H7 (cell line): ENCODE measurements at places on chromosomes 12 and 14.

DNA sequence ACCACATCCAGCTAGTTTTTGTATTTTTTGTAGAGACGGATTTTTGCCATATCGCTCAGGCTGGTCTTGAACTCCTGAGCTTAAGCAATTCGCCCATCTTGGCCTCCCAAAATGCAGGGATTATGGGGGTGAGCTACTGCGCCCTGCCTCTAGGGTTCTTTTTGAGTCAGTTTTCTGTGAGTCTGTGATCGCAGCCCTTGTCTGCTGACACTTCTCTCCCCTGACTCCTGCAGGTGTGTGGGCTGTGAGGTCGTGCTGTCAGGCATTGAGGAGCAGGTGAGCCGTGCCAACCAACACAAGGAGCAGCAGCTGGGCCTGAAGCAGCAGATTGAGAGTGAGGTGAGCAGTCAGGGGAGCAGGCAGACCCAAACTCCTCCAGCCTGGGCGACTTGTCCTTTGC lies 6.3 kb downstream of the COPS7A start:
- no peak for DNase-seq

DNA sequence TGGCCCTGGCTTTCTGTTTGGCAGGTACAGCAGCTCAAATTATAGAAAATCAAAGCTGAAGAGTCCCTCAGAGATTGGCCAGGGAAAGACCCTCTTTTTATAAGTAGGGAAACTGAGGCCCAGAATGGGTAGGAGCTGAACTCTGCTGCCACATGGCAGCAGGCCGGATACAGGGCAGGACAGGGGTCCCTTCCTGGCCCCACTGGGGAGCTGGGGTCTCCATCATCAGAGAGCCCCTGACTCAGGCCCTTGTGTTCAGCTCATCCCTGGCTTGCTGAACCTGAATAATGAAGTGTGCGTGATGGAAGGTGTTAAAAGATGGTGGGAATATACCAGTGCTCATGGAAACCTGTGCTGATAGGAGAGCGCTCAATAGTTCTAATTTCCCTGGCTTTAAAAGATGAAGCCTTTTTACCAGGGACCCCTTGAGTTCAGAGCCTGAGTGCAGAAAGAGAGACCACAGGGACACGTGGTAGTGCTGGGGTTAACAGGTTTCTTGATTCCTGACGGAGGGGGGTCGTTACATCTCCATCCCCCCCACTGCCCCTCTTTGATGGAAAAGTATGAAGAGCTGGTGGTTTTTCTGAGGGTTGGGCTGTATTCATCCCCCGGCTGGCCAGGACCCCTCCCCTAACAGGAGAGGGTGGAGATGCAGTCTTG lies 4.4 kb downstream of the DLK1 start:
- DNase-seq: peak; percentile 59

DNA sequence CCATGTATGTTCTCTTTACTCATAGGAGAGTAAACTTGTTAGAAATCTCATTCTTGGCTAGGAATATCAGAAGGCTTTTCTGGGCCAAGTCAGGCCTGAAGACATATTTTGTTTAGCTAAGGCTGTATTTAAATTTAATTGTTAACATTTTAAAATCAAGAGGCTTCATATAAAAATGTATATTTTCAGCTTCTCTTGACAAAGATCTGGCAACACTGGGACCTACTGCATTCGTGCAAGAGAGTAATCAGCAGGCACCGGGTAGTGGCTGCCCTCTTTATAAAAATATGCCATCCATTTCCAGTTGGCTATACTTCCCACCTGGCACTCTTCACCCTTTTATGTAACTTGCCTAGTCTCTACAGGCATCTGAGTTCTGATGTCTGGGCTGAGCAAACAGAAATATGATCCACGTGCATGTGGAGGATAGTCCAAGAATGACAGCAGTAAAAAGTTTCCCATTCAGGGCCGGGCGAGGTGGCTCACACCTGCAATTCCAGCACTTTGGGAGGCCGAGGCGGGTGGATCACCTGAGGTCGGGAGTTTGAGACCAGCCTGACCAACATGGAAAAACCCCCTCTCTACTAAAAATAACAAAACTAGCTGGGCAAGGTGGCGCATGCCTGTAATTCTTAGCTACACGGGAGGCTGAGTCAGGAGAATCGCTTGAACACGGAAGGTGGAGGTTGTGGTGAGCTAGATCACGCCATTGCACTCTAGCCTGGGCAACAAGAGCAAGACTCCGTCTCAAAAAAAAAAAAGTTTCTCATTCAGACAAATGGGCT lies 2.0 kb upstream of the SOS2 start:
- DNase-seq: no peak

- no peak for DNase-seq
Observed at GRCh38 chr12:15687583-15687982, 101.6 kb downstream of the EPS8 start.

GRCh38 chr12:11059041-11059440 lies 3.1 kb downstream of the TAS2R46 start:
- DNase-seq: no peak

GRCh38 chr14:99684410-99684934 lies 374 bp downstream of the CYP46A1 start:
- no peak for DNase-seq

DNA sequence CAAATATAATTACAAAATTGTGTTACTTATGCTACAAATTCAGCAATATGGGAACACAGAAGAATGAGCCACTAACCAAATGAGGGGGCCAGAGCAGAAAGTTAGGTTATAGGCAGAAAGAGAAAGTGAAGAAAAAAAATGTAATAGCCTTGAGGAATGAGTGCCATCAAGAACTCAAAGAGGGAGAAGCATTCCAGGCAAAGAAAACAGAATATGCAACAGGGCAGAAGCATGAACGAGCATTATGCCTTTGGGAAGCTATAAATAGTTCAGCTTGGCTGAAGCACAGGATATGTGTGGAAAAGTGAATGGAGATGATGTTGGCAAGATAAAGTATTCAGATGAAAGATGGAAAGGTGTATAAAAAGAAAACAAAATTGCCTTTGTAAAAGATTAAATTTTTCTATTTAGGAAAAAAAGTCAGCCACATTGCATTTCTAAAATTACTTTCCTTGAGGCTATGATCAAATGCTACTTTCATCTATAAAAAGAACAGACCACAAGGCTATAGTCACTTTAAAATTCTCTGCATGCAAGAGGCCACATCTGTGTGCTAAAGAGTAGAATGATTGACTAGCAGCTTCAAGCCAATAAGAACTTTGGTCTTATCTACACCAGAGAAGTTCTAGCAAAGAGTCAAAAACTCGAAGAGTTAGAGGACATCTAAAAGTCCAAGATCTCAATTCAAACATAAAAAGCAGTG lies 193.6 kb upstream of the GARIN6 start:
- no peak for DNase-seq

DNA sequence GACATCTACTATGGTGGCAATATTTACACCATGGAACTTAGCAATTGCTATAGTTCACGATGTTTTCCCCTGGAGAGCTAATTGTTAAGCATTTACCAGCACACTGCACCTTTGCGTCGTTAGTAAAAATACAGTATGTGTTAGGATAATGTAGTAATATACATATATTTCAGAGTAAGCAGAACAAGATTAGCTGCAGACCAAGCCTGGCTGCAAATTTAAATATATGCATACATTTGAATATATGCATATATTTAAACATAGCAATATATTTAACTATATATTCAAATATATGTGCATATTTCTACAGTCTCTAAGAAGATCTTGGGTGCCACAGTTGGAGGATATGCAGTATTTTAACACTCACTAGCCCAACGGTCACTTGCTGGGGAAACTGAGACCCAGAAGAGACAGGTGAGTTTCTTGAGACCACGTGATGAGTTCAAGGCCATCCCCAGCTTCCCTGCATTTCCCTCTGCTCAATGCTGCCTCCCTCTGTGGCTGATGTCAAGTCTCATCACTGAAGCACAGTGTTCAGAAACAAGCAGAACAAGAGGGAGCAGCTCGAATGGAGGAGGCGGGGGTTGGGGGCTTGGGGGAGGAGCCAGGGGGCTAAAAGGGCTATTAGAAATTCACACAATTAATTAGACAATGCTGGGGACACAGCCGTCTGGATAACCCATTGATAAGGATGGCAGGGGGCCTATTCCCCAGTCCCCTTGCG lies 708.0 kb downstream of the MED13L start:
- DNase-seq: peak; percentile 53

- DNase-seq: peak; percentile 61
Observed at GRCh38 chr14:69712599-69713088, 54.3 kb upstream of the SRSF5 start.

- DNase-seq: no peak
Observed at GRCh38 chr12:48110691-48111311, 4.9 kb upstream of the SENP1 start.

DNA sequence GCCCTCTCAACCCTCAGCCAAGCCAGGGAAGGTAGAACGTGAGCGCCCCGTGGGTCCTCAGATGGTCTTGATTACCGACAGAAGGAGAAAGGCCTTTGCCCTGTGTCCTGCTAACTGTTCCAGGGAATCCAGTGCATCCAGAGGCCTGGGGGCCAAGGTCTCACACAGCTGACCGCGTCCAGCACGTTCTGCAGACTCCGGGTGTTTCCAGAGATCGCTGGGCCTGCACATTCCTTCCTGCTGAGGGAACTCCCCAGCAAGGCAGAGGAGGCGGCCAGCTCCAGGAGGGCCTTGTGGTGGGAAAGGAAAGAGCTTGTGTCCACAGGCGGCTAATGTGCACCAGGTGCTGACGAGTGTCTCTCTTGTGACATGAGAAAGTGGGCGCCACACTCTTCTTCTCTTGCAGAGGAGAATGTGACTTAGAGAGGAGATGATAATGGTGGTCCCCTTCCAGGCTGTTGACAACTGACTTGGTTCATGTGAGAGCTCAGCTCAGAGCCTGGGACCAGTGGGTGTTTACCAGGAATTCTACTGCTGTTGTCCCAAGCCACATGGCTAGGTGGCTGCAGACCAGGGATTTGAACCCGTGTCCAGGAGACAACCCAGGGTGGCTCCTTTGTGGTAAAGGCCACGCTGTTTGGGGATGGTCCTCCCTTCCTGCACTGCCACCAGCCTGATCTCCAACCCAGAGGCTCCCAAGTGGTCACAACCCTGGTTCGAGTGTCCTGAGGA lies 46.8 kb upstream of the DLK1 start:
- DNase-seq: no peak

GRCh38 chr14:64454671-64455070 lies 10.6 kb upstream of the AKAP5 start:
- no peak for DNase-seq

- no peak for DNase-seq
Observed at GRCh38 chr12:55058082-55058481, 38.3 kb downstream of the NEUROD4 start.

- no peak for DNase-seq
Observed at GRCh38 chr14:100679153-100679552, 47.5 kb upstream of the DLK1 start.

- DNase-seq: no peak
Observed at GRCh38 chr14:61342932-61343331, 21.6 kb downstream of the PRKCH start.

GRCh38 chr12:121590476-121591143 lies 9.8 kb upstream of the KDM2B start:
- peak; percentile 62 for DNase-seq

DNA sequence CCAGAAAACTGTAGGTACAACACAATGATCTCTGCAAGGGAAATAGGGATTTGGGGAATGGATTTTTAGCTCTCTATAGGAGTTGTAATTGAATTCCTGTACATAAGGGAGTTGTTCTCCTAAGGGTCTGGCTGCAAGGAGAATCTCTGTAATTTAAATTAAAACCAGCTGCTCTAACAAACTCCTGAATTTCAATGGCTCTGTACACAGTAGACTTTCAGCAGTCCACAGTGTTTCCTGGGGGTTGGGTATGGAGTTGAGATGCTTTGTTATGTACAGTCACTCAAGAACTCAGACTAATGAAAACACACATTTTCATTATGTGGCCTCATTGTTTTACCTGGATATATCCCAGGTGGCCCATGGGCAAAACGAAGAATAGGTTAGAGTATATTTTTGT lies 93.2 kb downstream of the NAV3 start:
- DNase-seq: no peak

- no peak for DNase-seq
Observed at GRCh38 chr14:43677581-43677980, 829.5 kb downstream of the FSCB start.

GRCh38 chr12:50314636-50315312 lies 31.5 kb upstream of the LIMA1 start:
- DNase-seq: peak; percentile 69

DNA sequence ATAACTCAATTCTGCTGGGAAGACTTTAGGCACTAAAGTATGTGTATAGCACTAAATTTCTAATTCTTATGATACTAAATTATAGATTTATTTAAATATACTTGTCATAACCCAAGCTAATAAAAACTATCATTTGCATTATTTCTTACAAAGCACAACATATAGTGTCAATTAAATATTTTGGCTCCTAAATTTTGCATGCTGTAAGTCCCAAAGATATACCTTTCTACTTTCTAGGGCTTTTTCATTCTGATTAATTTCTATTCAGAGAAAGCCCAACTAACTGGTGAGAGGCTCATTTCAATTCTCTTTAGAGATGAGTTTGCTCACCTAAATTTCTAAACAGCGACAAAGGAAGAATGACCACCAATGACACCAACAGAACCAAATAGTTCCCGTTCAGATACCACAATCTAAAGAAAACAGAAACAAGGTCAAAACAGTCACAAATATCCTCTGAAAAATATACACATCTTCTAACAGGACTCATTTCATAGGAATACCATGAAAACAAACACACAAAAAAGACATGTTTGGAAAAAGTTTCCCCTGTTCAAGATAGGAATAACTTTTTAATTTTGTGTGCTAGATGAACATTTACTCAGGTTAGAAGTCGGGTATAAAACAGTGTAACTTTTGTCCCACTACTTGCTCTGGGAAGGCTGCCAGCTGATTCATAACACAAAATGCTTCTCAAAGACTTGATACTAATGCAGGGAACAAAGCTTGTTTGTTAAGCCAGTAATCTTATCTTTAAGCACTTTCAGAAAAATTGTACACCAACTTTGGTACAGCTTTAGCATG lies 7.6 kb downstream of the SLC38A2 start:
- no peak for DNase-seq

DNA sequence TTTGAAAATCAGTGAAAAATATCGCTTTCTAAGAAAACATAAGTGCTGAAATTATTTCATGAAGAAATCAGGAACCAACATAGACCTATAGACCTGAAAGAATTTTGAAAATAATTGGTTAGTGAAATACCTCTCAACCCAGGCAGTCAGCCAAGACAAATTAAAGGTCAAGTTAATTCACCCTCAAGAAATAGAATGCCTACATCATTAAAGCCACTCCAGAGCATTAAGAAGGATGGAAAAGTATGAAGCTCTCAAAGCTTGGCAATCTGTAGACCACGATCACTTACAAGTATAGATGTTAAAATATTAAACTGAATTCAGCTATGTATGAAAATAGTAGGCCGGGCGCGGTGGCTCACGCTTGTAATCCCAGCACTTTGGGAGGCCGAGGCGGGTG lies 48.3 kb downstream of the SFSWAP start:
- DNase-seq: no peak

DNA sequence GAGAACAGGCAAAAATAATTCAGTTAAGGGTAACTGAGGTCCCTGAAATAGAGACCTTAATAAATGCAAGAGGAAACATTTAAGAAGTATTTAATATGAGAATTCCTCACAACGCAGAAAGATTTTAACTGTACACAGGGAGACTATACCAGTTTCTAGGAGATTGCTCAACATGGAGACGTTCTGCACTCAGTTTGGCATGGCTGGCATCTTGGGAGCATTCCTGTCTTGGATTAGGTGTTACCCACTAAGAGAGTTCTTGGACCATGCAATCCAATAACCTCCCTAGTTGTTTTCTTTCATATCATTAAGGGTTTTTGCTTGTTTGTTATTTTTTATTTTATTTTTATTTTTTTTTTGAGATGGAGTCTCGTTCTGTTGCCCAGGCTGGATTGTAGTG lies 302.4 kb downstream of the NELL2 start:
- no peak for DNase-seq
